Activated CD4-positive, alpha-beta T cell treated with anti-CD3 and anti-CD28 coated beads for 1 hour (primary cell): ENCODE measurements at places on chromosomes 16 and 17.

GRCh38 chr17:83054518-83055125, 24.8 kb upstream of the METRNL start:
- no peak for DNase-seq

DNA sequence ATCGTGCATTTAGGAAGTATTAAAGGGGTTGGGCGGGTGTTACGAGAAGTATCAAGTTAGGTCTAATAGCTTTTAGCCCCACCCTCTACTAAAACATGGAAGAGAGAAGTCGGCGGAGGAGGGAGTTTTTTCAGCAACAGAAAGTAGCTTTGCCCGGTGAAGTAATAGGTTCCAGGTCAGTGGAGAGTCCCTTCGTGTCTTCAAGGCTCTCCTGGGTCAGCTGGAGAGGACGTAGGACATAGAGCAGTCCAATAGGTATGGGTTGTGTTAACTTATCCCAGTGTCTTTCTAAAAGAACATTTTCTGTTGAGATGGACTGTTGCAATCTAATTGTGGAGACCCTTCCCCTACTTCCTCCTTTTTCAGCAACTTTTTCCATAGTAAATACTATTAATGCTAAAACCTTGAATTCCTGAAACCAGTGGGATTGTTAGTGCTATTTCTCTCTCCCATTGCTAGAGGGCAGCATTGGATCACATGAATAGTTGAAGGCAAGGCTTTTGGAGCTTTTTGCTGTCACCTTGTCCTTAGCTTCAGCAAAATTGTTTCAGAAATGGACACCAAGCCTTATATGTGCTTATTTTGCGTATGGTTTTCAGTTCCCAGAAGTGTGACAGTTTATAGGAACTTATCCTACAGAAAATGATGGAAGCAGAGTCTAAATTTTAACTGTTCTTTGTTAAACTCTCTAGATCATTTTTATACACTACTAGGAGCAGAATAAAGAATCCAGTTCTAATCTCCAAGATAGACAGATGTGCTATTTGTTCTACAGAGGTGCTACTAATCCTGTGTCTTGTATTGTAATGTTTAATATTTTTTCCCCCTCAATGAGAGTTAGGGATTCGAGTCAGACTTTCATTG, 38.4 kb downstream of the UTP18 start:
- DNase-seq: no peak

DNA sequence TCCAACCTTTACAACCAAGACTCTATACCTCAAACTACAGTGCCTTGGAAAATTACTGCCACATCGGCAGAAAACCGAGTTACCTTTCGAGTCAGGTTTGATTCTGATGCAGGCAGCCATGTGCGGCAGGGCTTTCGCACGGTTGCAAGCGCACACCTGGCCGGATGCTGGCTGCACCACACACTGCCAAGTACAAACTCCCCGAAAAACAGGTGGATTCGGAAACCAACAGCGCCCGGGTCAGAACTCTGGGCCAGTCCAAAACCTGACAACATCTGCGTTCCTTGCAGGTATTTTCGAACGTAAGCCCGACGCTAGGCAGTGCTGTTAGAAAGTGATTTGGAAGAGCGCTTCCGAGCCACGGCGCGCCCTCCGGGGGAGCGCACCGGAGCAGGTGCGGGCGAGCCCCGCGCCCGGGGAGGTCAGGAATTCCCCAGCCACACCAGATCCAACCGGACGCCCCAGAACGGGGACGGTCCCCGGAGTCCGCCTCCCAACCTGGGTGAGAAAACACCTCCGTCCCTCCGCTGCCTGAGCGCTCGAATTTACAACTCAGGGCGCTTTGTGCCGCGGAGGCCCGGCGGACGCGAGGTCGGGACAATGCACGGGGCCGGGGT, 1.2 kb downstream of the USP7 start:
- peak; percentile 31 for DNase-seq

DNA sequence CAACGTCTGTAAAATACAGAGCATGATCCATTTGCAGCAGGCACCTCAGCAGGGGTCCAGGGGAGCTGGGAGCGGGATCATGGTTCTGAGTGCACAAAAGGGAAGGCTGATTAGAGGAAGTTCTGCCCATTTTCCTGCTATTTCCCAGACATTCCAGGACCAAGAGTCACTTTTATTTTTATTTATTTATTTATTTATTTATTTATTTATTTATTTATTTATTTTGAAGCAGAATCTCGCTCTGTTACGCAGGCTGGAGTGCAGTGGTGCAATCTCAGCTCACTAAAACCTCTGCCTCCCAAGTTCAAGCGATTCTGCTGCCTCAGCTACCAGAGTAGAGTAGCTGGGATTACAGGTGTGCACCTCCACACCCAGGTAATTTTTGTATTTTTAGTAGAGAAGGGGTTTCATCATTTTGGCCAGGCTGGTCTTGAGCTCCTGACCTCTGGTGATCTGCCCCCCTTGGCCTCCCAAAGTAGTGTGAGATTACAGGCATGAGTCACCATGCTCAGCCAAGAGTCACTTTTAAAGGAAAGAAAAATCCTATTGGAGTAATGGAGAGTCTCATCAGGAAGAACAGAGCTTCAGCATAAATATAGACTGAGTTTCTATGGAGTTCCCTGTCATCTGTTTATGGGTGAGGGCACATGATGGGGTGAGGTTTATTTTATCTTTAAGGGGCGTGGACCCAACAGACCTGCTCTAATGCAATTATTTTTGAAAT, 355.2 kb downstream of the HAPSTR1 start:
- no peak for DNase-seq

DNA sequence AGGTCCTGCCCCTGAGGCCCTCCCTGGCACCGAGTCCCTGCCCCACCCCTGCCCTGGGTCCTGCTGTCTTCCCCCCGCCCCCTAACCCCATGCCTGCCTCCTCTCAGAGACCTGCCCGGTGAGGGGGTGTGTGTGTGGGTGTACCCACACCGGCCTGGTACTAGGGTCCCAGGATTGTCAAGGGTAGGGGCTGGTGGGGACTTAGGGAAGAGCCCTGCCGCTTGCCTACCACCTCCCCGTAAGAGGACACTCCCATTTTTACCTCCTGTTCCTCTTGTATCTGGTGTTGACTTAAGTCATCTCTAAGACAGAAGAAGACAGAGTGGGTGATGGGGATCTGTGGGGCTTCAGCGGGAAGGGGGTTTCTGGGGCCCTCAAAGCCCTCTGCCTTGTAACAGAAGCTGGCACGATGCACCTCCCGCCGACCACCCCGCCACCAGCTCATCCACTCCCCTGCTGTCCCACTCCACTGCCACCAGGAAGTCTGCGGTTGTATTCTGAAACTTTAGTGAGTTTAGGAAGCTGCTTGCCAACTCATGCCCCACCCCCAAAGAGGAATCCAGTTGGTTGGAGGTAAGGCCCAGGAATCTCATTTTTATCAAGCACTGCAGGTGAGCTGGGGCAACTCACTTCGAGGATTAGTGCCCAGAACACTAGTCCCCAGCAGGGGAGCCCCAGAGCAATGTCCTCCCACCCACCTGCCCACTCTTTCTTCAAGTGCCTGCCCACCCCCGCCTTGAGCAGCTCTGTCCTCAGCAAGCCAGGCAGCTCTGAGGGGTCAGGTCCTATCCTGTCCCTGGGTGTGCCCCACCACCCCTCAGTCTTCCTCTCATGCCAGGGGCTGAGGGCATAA, 5.6 kb downstream of the SPATA32 start:
- no peak for DNase-seq

GRCh38 chr17:29151567-29151966, 28.6 kb downstream of the MYO18A start:
- DNase-seq: no peak

GRCh38 chr17:45761957-45762565, 22.1 kb upstream of the CRHR1 start:
- no peak for DNase-seq

DNA sequence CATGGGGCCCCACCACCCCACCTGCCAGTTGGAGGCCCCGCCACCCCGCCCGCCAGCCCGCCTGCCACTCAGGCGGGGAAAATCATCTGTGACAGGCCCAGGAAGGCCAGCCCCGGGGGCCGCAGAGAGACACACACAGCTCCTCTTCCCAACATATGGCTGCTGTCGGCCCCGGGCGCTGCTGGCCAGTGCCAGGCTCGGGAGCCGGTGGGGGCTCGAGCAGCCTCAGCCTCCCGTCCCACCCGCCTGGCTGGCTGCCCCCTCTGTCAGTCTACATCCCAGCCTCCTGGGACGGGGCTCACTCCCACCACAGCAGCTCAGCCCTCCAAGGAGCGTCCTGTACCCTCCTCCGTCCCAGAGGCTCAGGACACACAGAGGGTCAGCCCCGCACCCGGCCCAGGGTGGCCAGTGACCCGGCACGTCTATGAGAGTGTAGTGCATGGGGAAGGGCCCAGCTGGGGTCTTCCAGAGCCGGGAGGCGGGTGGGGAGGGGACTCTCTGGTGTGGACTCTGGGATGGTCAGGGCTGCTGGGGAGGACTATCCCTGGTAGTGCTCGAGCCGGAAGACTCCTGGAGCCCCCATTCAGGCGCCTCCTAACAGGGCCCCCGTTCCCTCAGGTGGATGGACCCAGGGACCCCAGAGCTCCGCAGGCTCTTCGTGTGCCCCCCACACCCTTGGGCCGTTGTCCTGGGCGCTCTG, 3.6 kb upstream of the PRR35 start:
- no peak for DNase-seq

DNA sequence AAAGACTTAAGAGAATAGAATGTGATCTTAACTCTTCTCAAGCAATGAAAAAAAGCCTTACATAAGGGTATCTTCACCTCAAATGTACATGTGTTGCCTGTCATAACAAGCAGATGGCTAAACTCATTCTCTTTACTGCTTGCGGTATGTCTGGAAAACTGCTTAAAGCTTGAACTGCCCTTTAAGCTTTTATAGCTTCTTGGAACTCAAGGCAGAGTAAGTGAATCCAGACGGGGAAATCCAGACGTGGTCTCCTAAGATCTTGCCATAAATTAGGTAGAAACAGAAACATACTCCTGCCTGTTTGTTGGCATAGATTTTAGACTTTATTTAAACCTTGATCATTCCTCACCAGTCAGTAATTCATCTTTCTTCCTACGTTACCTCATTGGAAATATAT, 19.6 kb downstream of the CLUAP1 start:
- no peak for DNase-seq

DNA sequence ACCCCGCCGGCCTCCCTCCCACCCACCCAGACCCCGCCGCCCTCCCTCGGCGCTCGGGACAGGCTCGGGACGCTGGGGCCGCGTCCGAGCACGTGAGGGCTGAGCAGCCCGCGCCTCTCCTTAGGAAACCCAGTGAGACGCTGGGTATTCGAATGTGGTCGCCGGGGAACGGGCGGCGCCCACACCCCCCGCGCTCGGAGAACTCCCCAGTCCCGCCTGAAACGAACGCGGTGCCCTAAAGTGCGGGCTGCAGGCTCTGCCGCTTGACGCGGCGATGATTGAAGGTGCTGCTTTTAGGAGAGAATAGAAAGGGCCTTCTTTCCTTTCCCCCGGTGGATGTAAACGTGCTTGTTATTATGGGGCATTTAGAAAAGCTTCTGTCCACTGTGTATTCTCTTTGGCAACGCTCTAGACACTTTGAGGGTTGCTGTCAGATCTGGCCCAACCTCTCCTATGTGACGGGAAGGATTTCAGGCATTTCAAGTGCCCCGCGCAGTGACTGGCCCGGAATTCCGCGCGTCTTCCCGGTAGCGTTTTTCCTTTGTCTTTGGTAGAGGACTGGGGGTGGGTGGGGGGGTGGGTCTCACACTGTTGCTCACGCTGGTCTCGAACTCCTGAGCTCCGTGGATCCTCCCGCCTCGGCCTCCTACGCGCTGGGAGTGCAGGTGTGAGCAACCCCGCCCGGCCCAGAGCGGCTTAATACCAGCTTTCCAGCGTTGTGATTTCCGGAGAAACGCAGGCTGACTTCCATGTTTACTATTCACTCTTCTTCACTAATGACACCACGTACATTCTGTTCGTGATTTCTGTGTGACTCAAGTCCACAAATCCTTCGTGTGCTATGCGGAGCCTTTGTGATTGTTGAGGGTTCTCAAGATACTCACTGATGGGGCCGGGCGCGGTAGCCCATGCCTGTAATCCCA, 21.8 kb upstream of the FOXK2 start:
- peak; percentile 23 for DNase-seq
